ENCODE measurements at places on chromosomes 4 and X.

- no peak for DNase-seq
Observed at GRCh38 chr4:141036786-141037185, 96.5 kb downstream of the RNF150 start.

DNA sequence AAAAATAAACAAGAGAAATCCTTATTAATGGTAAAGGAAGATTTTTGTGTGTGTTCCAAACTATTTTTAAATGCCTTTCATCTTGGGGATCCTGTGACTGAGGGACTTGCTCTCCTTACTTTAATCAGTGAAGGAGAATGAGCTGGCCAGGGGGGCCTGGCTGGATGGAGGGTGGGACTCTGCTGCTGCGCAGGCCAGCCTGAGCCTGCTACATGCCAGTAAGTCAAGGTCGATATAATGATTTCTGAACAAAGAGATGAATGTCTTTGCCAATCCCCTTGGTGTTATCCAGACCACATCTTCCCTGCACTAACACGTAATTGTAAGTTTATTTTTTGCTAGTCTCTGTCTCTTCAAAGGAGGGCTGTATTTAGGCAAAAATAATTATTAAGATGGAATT, 1679.2 kb upstream of the TENM3 start:
- DNase-seq: no peak

DNA sequence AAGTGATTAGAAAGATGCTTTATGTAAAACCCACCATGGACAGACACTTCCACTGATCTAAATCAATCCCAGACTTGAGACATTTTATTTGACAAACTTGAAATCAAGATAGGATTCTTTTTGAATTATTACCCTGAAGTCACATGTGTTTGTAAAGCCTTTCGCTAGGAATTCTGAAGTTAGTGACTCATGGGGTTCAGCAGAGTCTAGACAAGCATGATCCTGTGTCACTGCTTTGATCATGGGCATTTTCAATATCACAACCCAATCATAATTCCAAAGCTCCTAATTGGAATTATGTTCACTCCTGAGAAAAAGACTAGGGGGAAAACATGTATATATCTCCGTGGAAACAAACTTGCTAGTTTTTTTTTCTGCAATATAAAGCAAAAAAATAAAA, 67.5 kb upstream of the BMP3 start:
- DNase-seq: no peak

DNA sequence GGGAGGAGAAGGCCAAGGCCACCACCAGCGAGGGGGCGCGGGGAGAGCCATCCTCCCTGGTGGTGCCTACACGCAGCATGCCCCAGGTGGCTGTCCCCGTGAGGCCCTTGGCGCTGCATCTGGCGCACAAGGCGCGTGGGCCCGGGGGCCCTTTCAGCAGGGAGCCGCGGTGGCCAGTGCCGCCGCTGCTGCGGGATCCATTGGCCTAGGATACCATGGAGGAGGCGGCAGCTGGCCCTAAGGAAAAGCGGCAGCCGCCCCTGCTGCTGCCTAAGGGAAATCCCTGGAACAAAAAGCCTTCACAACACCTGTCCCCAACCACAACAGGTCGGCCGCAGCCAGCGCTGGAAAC, 1059.6 kb downstream of the TECRL start:
- no peak for DNase-seq

GRCh38 chrX:20217906-20218305, 48.8 kb downstream of the RPS6KA3 start:
- DNase-seq: no peak

GRCh38 chrX:9171841-9172463, 138.0 kb upstream of the FAM9B start:
- no peak for DNase-seq

DNA sequence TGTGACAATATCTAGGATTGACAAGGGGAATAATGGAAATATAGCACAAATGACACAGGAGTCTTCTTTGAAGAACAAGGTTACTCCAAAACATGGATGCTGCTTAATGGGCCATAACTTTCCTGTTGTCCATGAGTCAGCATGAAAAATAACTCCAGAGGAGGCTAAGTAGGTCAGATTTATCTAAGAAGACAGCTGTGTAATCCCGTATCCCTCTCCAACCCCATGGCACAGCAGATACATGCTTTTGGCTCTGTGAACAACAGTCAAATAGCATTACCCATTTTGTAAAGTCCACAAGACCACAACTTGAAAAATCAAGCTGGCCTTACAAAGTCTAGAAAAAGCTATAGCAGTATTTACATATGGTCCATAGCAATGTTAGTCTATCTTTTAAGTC, 2.1 kb upstream of the TMEM131L start:
- no peak for DNase-seq

DNA sequence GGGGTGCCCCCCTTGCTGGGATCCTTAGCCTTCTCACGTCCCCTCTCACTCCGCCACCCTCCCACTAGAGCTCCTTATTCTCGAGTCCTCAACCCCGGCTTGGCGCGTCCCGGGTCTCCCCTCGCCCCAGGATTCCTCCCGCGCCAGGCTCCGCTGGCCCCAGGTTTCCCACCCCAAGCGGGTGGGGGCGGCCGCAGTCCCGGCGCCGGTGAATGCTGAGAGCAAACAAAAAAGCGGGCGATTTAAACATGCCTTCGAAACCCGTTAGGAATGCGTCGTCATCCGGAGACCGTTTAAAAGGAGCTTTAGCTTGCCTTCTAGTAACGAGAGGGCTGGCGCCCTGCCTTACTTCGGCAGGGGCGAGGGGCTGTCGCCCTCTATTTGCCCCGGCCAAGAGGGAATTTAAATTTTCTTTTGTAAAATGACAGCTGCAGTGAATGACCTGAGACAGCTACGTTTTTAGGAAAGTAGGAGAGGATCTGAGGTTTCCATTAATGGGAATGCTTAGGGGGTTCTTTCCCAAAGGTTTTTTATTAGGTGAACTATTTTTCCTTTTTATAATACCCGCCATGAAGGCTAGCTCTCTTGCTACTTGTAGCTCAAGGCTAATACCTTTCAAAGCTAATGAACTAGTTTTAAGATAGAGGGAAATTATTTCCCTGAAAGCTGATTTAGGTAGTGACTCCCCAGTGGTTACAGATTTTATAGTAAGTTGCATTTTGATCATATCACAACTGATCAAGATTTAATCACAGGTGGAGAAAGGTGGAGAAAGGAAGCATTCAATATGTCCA, 3.1 kb downstream of the JADE1 start:
- peak; percentile 17 for DNase-seq

DNA sequence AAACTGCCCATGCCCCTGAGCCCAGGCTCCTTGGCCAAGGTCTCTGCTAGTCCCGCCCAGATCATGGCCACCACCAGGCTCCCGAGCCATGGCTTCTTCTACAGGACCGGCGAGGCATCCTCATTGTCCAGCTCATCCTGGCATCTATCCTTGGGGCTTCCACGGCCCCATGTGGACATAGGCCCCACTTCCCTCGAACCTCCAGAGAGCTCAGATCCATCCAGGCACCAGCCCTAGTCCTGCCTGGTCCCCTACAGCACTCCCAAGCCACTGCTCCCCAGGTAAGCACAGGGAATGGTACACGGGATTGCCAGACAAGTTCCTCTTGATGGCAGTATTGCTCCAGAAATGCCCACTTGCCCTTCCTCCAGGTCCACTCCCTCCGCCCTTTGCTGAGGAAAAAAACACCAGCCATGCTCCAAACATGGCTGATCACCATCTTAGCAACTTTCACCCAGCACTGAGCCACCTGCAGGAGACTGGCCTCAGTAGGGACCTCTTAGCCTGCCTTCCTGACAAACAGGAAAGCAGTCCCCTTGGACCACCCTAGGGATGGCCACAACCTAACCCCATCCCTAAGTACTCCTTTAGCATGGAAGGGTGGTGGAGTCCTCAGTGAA, 272.1 kb upstream of the AGTR2 start:
- no peak for DNase-seq

- no peak for DNase-seq
Observed at GRCh38 chr4:105191621-105192210, 45.0 kb downstream of the TET2 start.
